ENCODE measurements at places on chromosomes 13 and 19. TPM values are rescaled to one million over a fixed set of nuclear protein-coding genes. Genes with fewer than 3 reads are reported as not detected.

Gene C19orf38
- total RNA-seq: 2.4 TPM

DNA sequence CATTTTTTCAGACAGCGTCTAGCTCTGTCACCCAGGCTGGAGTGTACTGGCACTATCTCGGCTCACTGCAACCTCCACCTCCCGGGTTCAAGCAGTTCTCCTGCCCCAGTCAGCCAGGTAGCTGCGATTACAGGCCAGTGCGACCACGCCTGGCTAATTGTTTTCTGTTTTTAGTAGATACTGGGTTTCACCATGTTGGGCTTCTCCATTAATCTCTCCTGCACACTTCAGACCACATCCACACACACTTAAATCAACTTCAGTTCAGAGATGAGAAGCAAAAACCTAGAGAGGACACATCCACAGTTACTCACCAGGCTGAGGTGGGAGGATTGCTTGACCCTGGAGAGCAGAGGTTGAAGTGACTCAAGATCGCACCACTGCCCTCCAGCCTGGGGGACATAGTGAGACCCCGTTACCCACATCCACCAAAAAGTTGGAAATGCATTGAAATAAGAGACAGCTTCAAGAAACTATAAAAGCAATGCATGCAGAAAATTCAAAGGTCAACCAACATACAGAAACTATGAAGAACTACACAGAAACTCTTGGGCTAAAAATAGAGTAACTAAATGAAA lies 42.3 kb downstream of the ZNF611 start:
- no peak for DNase-seq

Gene DOCK6
- total RNA-seq: not detected

DNA sequence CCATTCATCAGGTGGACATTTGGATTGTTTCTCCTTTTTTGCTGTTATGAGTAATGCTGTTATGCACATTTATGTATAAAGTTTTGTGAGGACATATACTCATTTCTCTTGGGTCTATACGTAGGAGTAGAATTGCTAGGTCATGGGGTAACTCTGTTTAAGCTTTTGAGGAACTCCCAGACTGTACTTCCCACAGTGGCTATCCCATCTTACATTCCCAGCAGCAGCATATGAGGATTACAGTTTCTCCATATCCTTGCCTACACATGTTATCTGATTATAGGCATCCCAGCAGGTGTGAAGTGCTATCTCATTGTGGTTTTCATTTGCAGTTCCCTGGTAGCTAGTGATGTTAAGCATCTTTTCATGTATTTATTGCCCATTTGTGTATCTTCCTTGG lies 5.9 kb downstream of the ZSCAN22 start:
- no peak for DNase-seq

DNA sequence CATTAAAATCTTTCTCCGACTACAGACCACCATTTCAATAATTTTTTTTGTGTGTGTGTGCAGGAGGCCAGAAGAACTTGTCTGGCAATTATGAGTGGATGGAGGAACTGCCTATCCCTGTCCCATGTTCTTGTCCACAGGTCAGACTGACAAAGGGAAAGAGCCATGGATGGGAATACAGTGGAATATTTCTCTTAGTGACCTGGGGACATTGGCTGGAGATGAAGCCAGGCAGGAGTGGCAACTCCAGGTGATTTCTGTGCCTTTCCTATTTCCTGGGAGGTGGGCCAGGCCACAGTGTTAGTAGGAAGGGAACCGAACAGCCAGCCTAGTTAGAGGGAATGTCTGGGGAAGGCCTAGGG lies 3.7 kb downstream of the PSG9 start:
- no peak for DNase-seq

Gene TNNI3
- not detected for total RNA-seq

DNA sequence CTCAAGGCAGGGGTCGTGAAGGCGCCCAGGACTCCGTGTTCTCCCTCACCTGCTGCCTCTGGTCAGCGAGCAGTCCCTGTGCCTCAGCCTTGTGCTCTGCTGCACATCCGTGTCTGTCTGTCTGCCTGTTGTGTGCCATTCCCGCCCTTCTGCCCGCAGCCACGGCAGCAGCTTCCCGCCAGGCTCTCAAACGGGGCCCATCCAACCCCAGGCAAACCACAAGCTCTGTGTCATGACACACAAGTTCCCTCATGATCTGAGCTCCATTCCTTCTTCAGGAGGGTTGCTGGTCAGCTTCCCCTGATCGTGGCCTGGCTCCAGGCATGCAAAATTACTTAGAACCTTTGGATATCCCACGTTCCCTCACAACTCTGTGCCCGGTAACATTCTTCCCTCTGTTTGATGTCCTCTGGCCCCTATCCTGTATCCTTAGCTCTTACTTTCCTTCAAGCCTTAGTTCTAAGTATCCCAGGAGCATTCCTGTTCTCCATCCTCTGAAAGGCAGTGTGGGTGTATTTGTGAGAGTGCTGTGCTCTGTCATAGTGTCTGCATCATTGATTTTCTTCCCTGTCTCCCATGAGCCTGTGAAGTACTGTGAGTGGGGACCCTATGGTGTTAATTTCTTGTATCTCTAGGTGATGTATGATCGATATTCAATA lies 3.2 kb downstream of the GPR183 start:
- peak; percentile 58 for DNase-seq

DNA sequence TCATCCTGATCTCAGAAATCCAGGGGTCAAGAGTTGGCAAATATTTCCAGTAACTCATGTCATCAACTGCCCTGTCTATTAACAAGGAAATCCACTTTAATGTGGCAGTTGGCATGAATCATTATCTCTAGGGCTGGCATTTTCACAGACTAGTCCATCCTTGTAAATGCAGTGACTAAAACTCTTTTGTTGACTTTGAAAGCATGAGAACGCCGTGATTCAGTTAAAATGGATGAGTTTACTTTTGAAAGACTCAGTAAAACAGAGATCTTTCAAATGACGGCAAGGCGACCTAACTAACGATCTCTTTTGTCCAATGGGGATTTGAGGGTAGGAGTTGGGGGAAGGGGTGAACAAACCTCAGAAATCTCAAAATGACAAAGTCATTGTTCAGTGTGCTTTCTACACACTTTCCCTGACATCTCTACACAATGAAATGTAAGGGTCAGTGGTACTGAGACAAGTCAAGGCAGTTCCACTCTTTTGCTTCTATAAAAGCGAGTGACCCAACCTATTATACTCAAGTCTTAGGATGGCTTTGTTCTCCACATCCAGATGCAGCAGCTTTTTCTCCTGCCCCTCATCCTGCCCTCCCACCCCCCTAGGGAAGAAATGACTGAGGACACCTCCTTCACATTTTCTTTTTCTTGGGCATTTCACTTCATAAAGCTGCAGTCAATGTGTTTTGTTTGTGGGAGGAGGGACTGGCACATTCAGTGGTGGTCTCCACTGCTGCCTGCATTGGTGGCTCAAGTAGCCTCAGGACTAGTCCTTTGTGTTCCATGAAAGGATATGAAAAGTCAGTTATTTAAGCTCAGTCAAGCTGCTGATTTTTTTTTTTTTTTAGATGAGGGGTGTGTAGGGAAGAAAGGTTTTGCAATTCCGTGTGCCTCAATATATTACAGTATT lies 200.5 kb downstream of the ABCC4 start:
- DNase-seq: no peak

DNA sequence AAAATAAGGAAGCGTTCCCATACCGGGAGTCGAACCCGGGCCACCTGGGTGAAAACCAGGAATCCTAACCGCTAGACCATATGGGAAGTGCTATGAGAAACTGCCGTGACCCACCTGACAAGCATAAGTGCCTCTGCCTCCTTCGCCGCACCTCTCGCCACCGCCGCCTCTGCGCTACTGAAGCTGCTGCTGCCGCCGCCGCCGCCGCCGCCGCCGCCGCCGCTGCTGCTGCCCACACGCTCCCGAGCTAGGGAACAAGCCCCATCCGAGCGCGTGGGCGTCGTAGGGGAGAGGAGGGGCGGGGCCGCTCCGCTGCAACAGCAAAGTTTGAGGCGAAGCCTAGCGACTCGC lies 610 bp upstream of the WBP4 start:
- peak; percentile 78 for DNase-seq

Gene NUMBL
- 5.7 TPM for total RNA-seq

- no peak for DNase-seq
Measured at GRCh38 chr19:51565583-51565982, 5.5 kb upstream of the ZNF175 start.

- no peak for DNase-seq
Measured at GRCh38 chr13:33884531-33885220, 66.7 kb downstream of the RFC3 start.

Gene C19orf67
- not detected for total RNA-seq

DNA sequence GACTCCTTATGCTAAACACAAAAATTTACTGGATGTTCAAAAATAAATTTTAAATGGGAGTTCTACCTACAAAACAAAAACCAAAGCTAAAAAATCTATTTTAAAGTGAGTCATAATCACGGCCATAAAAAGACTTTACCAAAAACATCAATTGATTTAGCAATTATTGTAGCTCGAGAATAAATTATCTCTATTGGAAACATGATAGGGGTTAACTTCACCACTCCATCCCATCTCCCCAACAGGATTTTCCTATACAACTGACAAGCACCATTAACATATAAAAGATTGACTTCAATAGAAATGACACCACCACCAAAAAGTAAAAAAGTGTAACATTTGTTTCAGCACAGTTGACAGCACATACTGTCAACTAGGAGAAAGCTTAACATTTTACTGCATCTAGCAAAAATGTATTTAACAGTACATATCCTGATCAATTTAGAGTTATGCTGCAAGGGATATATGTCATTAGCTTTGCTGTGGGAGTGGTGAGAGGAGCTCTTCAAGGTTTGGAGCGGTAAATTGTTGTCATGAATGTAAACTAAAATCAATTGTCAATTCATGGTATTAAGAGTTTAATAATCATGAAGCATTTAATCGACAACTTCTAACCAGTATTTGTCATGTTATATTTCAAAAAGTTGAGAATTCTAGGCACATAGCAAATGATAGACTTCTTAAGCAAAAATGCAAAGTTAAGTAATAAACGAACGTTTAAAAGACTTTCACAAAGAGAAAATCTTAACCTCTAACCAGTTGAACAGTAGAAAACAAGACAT lies 3.8 kb downstream of the UBL3 start:
- DNase-seq: no peak

DNA sequence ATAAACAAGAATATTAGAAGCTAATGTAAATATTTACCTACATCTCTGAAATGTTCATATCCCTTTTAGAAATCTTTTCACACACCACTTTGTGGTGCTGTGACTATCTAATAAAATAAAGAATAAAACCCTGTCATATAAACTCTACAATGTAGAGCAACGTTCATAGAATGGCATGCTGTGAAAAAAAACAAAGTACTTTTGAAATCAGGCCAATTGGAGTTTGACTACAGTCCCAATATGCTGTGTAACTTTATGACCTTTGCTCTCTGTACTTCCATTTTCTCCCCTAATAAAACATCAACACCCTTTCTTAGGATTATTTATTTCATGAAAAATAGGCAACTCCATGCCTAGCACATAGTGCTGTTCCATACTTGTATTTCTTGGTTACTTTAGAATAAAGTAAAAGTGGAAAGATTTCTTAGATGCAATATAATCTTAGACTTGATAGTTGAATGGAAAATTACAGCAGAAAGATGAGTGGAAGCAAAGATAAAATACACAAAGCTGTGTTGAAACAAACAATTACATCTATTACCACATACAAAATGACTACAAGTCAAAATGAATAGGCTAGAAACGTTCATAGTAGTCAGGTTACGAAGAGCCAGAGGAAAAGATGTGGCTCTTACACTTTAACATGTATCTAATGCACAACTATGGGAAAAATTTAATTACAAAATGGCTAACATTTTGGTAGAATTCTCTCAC lies 613.2 kb upstream of the SLITRK5 start:
- no peak for DNase-seq

DNA sequence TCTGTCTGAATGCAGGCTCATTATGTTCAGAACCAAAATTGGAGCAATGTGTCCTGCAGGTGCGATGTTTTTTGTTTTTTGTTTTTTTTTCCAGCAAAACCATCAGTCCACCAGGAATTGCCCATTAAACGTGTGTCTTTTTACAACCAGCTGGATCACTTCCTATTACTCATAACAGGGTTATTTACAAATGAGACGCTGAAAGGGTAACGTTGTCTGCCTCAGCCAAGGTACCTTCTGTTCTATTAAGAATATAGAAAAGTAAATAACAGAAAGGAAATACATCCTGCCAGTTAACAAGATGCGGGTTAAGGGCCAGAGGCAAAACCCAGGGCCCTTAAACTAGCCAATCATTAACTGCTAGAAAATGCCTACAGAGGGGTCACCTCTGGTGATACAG lies 590.4 kb downstream of the TBC1D4 start:
- DNase-seq: no peak

DNA sequence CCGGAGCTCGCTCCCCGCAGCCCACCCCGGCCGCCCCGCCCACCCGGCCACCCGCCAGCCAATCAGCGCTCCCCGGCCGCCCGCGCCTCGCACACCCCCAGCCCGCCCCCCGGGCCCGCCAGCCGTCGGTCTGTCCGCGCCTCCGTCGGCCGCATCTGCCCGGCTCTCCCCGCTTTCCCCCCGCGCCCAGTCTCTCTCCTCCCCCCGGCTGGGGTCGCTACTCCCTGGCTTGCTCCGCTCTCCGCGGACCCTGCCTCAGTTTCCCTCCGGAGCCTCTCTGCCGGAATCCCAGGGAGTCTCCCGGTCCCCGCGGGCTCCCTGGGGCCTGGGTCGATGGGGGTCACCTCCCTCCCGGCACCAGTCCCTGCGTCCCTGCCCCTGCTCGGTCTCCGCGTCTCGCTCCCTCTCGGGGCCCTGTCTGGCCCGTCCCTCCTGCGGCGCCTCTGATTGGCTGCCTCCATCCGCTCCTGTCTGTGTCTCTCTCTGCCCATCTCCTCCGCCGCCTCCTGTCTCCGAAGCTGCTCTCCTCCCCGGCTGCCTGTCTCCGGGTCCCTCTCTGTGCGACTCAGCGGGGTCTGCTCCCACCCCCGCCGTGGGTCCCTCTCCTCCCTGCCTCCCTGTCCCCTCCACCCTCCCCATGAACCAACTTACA lies 484 bp downstream of the IL11 start:
- no peak for DNase-seq

Gene DCT
- total RNA-seq: 0.20 TPM

- no peak for DNase-seq
Measured at GRCh38 chr13:112441226-112441625, 65.1 kb downstream of the SPACA7 start.

- peak; percentile 26 for DNase-seq
Measured at GRCh38 chr13:50236898-50237318, 221.7 kb downstream of the KCNRG start.

- no peak for DNase-seq
Measured at GRCh38 chr13:51816604-51817249, 12.8 kb upstream of the DHRS12 start.

Gene PDX1
- not detected for total RNA-seq

- no peak for DNase-seq
Measured at GRCh38 chr13:113041896-113042295, 63.7 kb upstream of the F7 start.
